ENCODE measurements at places on chromosomes 3 and 15. TPM values are rescaled to one million over a fixed set of nuclear protein-coding genes. Genes with fewer than 3 reads are reported as not detected.
A peak's percentile ranks its signal among the peaks of the same experiment; 100 is the strongest.

C3orf85 gene
- not detected for total RNA-seq

HOMER2 gene
- 16.2 TPM for total RNA-seq

TRH gene
- total RNA-seq: not detected

YEATS2 gene
- total RNA-seq: 29.0 TPM

TTLL3 gene
- 50.0 TPM for total RNA-seq

PAQR5 gene
- 30.6 TPM for total RNA-seq

PPM1M gene
- total RNA-seq: 53.4 TPM

DUOXA2 gene
- not detected for total RNA-seq

SKOR1 gene
- 0.41 TPM for total RNA-seq

CHRNA5 gene
- total RNA-seq: 2.6 TPM

GRCh38 chr3:49132437-49133225 lies at the start of gene LAMB2:
Gene LAMB2 (minus strand): TSS chr3:49133050. CDS start chr3:49132867, 183 bp downstream.
- peaks cover 34% of the 10 kb centered on the region for H3K36me3 ChIP-seq
- peak within 1 kb of the TSS; percentile 90 for H3K27ac ChIP-seq
- H3K4me1 ChIP-seq: peaks cover 32% of the 10 kb centered on the region
- DNase-seq: peak; percentile 66
- H3K4me3 ChIP-seq: peak within 1 kb of the TSS; percentile 76

- peaks cover 55% of the 10 kb centered on the region for H3K4me1 ChIP-seq
- no peak for DNase-seq
- no peaks in the 10 kb centered on the region for H3K36me3 ChIP-seq
These were observed 9.2 kb upstream of the TMEM212 start for GRCh38 chr3:171833789-171834460.

- no peak overlapping the region for H3K27ac ChIP-seq
- no peak overlapping the region for H3K4me3 ChIP-seq
- DNase-seq: no peak
- H3K36me3 ChIP-seq: no peaks in the 10 kb centered on the region
These were observed 80.0 kb downstream of the THSD4 start for GRCh38 chr15:71195242-71195641.

- H3K36me3 ChIP-seq: no peaks in the 10 kb centered on the region
- peak overlapping the region; percentile 27 for H3K27ac ChIP-seq
- no peaks in the 10 kb centered on the region for H3K27me3 ChIP-seq
These were observed 40.5 kb downstream of the FILIP1L start for GRCh38 chr3:100073714-100074307.

- peaks cover 64% of the 10 kb centered on the region for H3K36me3 ChIP-seq
- peak overlapping the region; percentile 30 for H3K4me3 ChIP-seq
- peaks cover 59% of the 10 kb centered on the region for H3K4me1 ChIP-seq
- peak overlapping the region; percentile 66 for H3K27ac ChIP-seq
These were observed 75.2 kb upstream of the ACAD9 start for GRCh38 chr3:128804017-128804810.

- peaks cover 76% of the 10 kb centered on the region for H3K36me3 ChIP-seq
- no peak for DNase-seq
- H3K4me3 ChIP-seq: no peak overlapping the region
- no peak overlapping the region for H3K27ac ChIP-seq
- peaks cover 5% of the 10 kb centered on the region for H3K4me1 ChIP-seq
These were observed 9.1 kb downstream of the COX5A start for GRCh38 chr15:74928771-74929198.

DNA sequence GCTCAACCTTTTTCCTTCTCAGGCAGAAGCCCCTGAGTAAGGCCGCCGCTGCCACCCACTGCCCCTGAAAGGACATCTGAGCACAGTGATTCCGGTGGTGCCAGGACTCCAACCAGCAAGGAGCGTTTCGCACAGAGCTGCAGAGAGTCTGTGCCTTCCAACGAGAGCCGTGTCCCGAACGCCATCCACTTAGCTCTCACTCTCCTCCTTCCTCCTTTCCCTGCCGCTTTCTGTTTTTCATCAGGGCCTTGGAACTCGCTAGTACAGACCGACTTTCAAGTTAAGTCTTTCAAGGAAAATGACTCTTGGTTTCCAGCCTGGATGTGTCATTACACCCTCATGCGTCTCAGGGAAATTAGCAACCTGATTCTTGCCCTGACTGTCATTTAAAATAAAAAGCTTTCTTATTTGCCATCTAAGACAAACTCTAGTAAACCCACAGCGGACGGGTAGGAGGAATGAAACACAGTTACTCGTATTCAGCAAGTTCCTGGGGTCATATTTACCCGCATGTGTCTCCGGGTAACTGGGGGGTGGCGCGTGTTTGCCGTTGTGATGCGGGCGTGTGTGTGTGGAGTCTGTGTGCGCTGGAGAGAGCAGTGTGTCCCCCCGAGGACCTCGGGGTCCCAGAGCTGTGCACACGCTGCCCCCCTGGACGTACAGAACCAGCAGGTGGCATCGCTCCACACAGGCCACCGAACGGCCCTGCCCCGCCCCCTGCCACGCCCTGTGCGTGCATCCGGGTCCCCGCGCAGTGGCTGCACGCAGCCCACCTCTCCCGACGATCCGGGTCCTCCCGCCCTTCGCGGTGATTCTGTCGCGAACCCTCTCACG lies 30.4 kb upstream of the ALDH1A3 start:
- H3K27ac ChIP-seq: no peak overlapping the region
- H3K4me3 ChIP-seq: peak overlapping the region; percentile 57
- H3K4me1 ChIP-seq: no peaks in the 10 kb centered on the region

DNA sequence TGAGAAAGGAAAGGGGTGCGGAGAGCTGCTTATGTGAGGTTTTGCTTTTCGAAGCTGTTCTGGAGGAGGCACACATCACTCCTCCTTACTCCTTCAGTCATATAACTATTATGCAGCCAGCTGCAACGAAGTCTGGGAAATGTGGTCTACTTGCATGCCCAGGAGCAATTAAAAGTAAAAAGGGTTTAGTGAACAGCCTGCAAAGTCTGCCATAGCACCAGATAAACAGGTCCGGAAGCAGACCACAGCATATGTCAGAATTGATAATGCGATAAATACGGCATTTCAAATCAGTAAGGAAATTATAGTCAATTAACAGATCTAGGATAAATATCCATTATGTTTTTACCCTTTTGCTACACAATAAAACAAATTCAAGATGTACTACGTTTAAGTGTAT lies 99.5 kb downstream of the POLR2M start:
- H3K36me3 ChIP-seq: no peaks in the 10 kb centered on the region
- DNase-seq: no peak
- H3K4me1 ChIP-seq: no peaks in the 10 kb centered on the region
- H3K27me3 ChIP-seq: no peaks in the 10 kb centered on the region

GRCh38 chr3:194702545-194702944 lies 16.9 kb downstream of the FAM43A start:
- no peaks in the 10 kb centered on the region for H3K4me1 ChIP-seq
- no peaks in the 10 kb centered on the region for H3K36me3 ChIP-seq
- H3K4me3 ChIP-seq: no peak overlapping the region
- DNase-seq: no peak

DNA sequence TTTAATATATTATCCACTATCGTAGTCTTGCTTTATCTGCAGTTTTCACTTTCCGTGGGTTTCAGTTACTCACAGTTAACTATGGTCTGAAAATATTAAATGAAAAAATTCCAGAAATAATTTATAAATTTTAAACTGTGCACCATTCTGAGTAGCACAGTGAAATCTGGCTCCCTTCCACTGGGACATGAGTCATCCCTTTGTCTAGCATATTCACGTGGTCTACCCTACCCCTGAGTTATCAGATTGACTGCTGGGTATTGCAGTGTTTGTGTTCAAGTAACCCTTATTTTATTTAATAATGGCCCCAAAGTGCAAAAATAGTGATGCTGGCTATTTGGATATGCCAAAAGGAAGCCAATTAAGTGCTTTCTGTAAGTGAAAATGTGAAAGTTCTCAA lies 539.5 kb upstream of the AGTR1 start:
- H3K4me1 ChIP-seq: no peaks in the 10 kb centered on the region
- no peaks in the 10 kb centered on the region for H3K27me3 ChIP-seq
- no peak for DNase-seq
- H3K36me3 ChIP-seq: no peaks in the 10 kb centered on the region

GRCh38 chr3:143265501-143266070 lies 146.0 kb downstream of the CHST2 start:
- no peak for DNase-seq
- no peaks in the 10 kb centered on the region for H3K36me3 ChIP-seq
- no peaks in the 10 kb centered on the region for H3K4me1 ChIP-seq
- H3K27ac ChIP-seq: no peak overlapping the region

GRCh38 chr3:48367201-48367600 lies 4.8 kb upstream of the FBXW12 start:
- H3K4me3 ChIP-seq: no peak overlapping the region
- H3K36me3 ChIP-seq: no peaks in the 10 kb centered on the region
- H3K27ac ChIP-seq: no peak overlapping the region
- no peaks in the 10 kb centered on the region for H3K27me3 ChIP-seq

- no peak overlapping the region for H3K27ac ChIP-seq
- no peaks in the 10 kb centered on the region for H3K36me3 ChIP-seq
- no peak for DNase-seq
- H3K4me3 ChIP-seq: no peak overlapping the region
- H3K27me3 ChIP-seq: no peaks in the 10 kb centered on the region
These were observed 65.5 kb downstream of the SSUH2 start for GRCh38 chr3:8579096-8579495.

DNA sequence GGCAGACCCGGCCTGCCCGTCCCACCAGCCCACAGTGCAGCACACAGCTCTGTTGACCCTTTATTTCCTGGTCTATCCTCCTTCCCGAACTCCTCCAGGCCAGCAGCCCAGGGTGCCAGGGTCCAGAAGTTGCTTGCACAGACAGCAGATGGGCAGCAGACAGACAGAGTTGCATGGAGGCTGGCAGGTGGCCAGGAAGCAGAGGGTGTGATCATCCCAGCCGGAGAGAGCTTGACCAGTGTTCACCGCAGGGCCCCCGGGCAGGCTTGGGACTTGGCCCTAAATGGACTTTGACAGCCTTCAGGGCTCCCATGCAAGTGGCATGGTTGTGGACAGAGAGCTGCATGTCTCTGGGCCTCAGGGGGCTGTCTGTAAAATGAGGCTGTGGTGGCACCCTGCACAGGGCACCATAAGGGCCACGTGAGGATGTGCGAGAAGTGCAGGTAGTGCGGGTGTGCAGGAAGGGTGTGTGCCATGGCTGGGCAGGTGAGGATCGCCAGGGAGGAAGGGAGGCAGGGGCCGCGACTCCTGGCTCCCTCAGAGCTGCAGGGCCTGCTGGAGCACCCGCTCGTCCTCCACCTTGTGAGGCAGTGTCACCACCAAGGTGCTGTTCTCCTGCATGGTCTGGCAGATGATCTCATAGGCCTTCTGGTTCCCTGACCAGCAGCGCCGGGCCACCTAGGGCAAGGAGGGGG lies 6.3 kb upstream of the ZXDC start:
- DNase-seq: peak; percentile 43
- H3K27me3 ChIP-seq: no peaks in the 10 kb centered on the region
- H3K27ac ChIP-seq: no peak overlapping the region
- no peaks in the 10 kb centered on the region for H3K36me3 ChIP-seq

GRCh38 chr3:30350901-30351300 lies 255.5 kb upstream of the TGFBR2 start:
- peaks cover 28% of the 10 kb centered on the region for H3K4me1 ChIP-seq
- H3K36me3 ChIP-seq: no peaks in the 10 kb centered on the region
- no peaks in the 10 kb centered on the region for H3K27me3 ChIP-seq
- no peak overlapping the region for H3K4me3 ChIP-seq
- DNase-seq: no peak

DNA sequence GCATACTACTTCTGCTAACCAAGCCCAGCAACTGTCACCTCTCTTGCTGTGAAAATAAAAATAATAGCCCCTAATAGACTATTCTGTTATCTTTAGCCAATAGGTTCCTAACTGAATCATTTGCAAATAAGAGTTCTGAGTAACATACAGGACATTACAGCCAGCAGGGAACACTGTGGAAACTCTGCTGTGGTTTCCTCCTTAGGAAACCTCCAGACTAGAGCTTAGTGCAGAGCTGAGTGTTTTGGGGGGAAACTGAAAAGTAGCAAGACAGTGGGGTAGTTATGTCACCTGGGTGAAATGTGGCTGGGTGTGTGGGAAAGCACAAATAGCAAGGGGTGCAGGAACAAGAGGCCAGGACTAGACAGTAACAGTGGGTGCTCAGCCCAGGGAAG lies 32.4 kb downstream of the DZIP1L start:
- DNase-seq: no peak
- H3K4me3 ChIP-seq: no peak overlapping the region
- H3K36me3 ChIP-seq: peaks cover 72% of the 10 kb centered on the region
- H3K4me1 ChIP-seq: no peaks in the 10 kb centered on the region
- no peak overlapping the region for H3K27ac ChIP-seq

DNA sequence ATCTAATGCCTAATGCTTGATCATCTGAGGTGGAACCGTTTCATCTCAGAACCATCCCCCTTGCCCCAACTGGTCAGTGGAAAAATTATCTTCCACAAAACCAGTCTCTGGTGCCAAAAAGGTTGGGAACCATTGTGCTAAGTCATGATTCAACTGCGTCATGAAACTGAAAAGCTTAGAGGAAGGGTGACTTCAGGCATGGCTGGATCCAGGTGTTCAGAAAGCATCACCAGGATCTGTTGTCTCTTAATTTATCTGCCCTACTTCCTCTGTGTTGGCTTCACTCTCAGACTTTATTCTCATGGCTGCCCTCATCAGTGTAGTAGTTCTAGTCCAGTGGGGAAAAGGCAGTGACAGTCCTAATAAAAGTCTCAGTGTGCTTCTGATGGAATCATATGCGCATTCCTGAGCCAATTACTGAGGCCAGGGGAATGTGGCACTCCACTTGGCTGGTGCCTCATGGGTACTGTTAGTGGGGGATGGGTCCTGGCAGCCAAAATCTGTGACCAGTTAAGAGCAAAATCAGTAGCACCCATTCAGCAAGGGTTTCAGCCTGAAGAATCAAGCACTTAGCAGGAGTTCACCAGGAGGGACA lies 110.3 kb downstream of the WNT5A start:
- DNase-seq: no peak
- H3K27ac ChIP-seq: no peak overlapping the region
- H3K4me1 ChIP-seq: no peaks in the 10 kb centered on the region
- no peaks in the 10 kb centered on the region for H3K27me3 ChIP-seq

All from lower lobe of right lung (tissue), 2 donors.